ENCODE measurements at places on chromosomes 2 and 18. TPM values are rescaled to one million over a fixed set of nuclear protein-coding genes. Genes with fewer than 3 reads are reported as not detected.

Gene MALL
- polyA plus RNA-seq, result not detected

DNA sequence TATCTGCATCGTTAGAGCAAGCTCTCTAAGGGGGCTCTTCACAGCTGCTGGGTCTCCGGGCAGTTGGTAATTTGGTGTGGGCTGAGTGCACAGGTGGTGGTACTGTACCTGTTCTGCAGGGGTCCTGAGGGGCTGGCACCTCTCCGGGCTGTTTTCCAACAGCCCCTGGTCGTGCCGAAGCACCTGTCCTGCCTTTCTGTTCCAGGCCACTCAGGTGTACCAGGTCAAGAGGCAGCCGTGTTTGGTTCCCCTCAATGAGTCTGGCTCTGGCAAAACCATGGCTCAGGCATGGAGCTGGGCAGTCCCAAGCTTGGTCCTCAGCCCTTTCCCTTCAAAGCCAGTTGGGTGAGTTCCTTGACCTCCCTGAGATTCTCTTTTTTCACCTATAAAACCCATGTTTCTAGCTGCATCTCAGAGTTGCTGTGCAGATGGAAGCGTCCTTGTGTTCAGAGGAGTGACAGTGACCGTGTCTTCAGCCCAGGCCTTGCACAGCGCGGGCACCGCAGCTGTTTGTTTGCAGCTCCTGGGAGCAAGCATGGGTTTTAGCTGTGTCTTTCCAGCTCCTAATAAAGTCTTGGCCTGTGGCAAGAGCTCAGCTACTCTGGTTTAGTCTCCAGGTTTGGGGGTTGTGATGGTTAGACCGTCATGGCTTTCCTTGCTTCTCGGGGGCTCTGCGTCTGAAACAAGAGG lies 110.9 kb downstream of the GLI2 start:
- H3K36me3 ChIP-seq, result peaks cover 7% of the 10 kb centered on the region
- H3K27me3 ChIP-seq, result peaks cover 2% of the 10 kb centered on the region
- no peaks in the 10 kb centered on the region for H3K4me1 ChIP-seq
- no peak for DNase-seq
- no peak overlapping the region for H3K4me3 ChIP-seq

Gene POTEC
- polyA plus RNA-seq, result not detected

Gene IL1F10
- polyA plus RNA-seq, result not detected

GRCh38 chr2:18856765-18857164 lies 267.4 kb upstream of the NT5C1B start:
- H3K4me1 ChIP-seq, result no peaks in the 10 kb centered on the region
- no peak overlapping the region for H3K4me3 ChIP-seq
- H3K27ac ChIP-seq, result no peak overlapping the region
- no peak for DNase-seq

Gene SERPINB13
- not detected for polyA plus RNA-seq

DNA sequence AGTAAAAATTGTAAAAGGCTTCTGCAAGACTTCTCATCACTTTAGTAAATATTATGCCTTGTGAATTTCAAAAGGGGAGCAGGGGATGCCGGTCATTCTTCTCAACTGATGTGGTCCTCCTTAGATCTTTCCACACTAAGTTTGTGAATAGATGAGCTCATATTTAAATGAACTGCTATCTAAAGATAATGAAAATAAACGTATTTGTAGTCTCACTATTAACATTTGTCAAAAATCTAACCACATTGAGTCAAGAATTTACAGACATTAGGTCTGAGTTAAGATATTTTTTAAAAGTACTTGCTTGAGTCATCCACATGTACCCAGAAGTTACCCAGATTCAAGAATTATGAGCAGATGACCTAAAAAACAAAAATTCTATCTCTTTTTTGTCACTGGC lies 6.5 kb downstream of the PRPF40A start:
- DNase-seq, result no peak
- H3K4me3 ChIP-seq, result no peak overlapping the region
- peaks cover 53% of the 10 kb centered on the region for H3K4me1 ChIP-seq
- no peak overlapping the region for H3K27ac ChIP-seq
- H3K27me3 ChIP-seq, result no peaks in the 10 kb centered on the region
- H3K36me3 ChIP-seq, result peaks cover 18% of the 10 kb centered on the region

Gene ACP1
- 385 TPM for polyA plus RNA-seq

- DNase-seq, result no peak
- peaks cover 44% of the 10 kb centered on the region for H3K27me3 ChIP-seq
- no peaks in the 10 kb centered on the region for H3K4me1 ChIP-seq
- H3K36me3 ChIP-seq, result no peaks in the 10 kb centered on the region
Observed at GRCh38 chr2:235238537-235238936, 255.3 kb upstream of the AGAP1 start.

Gene TDRD15
- polyA plus RNA-seq, result 0.07 TPM

DNA sequence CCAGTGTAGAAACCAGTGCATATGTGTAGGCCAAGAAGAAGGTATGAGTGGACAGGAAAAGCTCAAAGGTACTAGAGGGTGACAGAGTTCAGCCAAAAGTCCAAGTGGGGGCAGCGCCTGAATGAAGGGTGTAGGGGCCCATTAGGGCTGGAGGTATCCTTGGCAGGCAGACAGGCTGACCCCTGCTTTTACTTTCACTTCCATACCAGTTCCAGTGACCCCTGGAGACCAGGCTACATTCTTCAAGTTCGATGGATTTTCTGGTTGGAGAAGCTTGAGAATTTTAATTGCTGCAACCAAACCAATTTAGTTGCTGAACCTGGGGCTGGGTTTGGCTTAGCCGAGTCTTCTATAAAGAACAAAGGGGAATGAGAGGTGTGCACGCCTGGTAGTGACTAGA lies 42.3 kb upstream of the MRPL33 start:
- H3K27ac ChIP-seq, result no peak overlapping the region
- H3K4me3 ChIP-seq, result no peak overlapping the region
- no peaks in the 10 kb centered on the region for H3K36me3 ChIP-seq
- H3K4me1 ChIP-seq, result no peaks in the 10 kb centered on the region

DNA sequence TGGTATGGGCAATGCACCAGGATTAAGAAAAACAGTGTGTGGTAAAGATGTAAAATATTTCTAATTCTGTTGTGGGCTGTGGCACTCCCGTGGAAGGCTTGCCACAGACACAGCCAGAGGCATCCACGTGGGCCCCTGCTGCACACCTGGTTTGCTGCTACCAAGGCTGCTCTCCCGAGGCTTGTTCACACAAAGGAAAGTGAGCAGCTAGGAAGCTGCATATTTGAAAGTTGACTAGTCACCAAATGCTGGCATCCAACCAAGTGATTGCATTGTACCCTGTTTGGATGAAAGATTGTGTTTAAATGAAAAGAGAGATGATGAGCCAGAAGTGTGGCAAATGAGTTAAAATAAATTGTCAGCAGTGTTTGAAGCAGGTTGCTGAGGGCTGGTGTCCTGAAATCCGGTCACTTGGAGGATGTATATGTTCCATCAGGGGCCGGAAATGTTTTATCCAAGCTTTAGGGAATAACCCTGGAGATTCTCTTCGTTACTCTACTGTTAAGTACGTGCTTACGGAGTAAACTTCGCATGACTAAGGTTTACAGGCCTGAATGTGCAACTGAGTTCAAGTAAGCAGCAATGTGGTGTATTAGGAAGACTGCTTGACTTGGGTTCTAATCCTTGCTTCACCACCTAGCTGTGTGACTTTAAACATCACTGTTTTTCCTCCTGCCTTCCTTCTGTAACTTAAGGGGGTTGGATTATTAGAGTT lies 86.1 kb downstream of the MSH2 start:
- H3K27ac ChIP-seq, result no peak overlapping the region
- peaks cover 12% of the 10 kb centered on the region for H3K4me1 ChIP-seq
- no peak for DNase-seq
- no peak overlapping the region for H3K4me3 ChIP-seq

GRCh38 chr2:159445307-159445706 lies 158.8 kb upstream of the WDSUB1 start:
- no peak for DNase-seq
- H3K36me3 ChIP-seq, result peaks cover 32% of the 10 kb centered on the region
- H3K27me3 ChIP-seq, result no peaks in the 10 kb centered on the region
- peaks cover 1% of the 10 kb centered on the region for H3K4me1 ChIP-seq

DNA sequence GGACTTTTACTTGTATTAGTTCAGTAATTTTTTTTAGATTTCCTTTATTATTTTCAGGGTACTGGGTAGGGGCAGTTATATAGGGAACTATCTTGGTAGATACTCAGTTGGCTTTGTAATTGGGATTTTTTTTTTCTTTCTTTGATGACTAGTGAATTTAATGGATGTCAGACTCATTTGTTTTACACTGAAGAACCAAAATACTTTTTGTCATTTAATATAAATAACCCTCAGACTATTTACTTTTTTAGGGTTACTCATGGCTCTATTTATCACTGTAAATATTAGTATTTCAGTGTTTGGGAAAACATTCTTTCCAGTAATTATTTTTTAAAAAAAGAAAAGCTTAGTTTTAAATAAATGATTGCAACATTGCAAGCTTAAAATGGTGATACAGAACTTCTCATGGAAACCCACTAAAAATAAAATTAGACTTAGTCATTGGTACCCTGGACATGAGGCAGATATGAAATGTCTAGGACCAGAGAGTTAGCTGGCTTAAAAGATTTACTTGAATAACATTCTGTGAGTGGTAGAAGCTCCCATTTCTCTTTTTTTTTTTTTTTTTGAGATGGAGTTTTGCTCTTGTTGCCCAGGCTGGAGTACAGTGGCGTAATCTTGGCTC lies 74.4 kb upstream of the CYP20A1 start:
- H3K4me1 ChIP-seq, result no peaks in the 10 kb centered on the region
- no peak overlapping the region for H3K27ac ChIP-seq
- no peak overlapping the region for H3K4me3 ChIP-seq

Gene GAD1
- not detected for polyA plus RNA-seq

GRCh38 chr18:31510319-31510718 lies 12.3 kb downstream of the DSG2 start:
- no peak overlapping the region for H3K4me3 ChIP-seq
- no peak for DNase-seq
- H3K4me1 ChIP-seq, result no peaks in the 10 kb centered on the region
- no peaks in the 10 kb centered on the region for H3K27me3 ChIP-seq
- no peak overlapping the region for H3K27ac ChIP-seq
- no peaks in the 10 kb centered on the region for H3K36me3 ChIP-seq

Gene IL1RL2
- polyA plus RNA-seq, result not detected

- H3K36me3 ChIP-seq, result no peaks in the 10 kb centered on the region
- H3K27ac ChIP-seq, result no peak overlapping the region
- no peak for DNase-seq
- H3K4me1 ChIP-seq, result no peaks in the 10 kb centered on the region
- no peak overlapping the region for H3K4me3 ChIP-seq
Observed at GRCh38 chr18:72325307-72325706, 218.8 kb downstream of the CBLN2 start.

- H3K4me1 ChIP-seq, result no peaks in the 10 kb centered on the region
- H3K27ac ChIP-seq, result no peak overlapping the region
- no peaks in the 10 kb centered on the region for H3K36me3 ChIP-seq
- no peak overlapping the region for H3K4me3 ChIP-seq
- H3K27me3 ChIP-seq, result peaks cover 8% of the 10 kb centered on the region
- no peak for DNase-seq
Observed at GRCh38 chr2:152284398-152284797, 50.6 kb upstream of the FMNL2 start.

DNA sequence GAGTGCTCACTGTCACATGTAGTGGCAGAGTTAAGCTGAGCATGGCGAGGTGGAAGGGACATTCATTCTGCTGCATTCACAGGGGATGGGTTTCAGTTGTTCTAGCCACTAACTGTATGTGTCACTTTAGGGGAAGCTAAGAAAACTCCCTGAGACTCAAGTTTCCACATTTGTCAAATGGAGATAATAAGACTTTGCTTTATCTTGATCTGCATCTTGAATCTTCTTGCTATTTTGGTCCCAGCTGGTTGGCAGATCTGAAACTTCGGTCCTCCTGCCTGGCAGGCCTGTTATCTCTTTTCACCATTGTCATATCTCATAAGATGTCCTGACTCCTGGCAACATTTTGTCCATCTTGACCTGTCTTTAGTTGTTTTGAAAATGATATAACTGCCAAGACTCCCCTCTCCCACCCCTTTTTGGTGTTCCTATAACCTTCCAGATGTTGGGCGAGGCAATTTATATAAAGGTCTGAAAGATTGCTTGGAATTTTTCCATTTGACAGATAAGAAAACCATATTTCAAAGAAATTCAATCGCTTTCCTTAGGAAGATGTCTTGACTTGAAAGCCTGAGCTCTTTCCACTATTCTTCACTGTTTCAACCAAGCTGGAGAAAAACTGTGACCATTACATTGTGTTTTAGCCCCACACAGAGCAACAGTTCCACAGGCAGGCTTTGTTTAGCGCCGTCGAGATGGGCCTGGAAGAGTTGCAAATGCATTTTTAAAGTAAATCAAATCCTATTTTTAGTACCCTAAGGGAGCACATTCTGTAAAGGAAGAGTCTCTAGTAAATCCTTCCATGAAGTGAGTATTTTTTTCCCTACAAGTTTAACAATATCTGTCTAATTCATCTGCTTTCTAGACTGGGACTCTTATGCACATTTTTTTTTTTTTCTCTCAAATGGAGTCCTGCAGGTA lies 33.4 kb downstream of the MYCN start:
- no peak overlapping the region for H3K4me3 ChIP-seq
- no peaks in the 10 kb centered on the region for H3K4me1 ChIP-seq
- peaks cover 5% of the 10 kb centered on the region for H3K27me3 ChIP-seq
- H3K36me3 ChIP-seq, result no peaks in the 10 kb centered on the region
- H3K27ac ChIP-seq, result no peak overlapping the region
- DNase-seq, result no peak

Gene ARHGAP25
- 84.7 TPM for polyA plus RNA-seq

DNA sequence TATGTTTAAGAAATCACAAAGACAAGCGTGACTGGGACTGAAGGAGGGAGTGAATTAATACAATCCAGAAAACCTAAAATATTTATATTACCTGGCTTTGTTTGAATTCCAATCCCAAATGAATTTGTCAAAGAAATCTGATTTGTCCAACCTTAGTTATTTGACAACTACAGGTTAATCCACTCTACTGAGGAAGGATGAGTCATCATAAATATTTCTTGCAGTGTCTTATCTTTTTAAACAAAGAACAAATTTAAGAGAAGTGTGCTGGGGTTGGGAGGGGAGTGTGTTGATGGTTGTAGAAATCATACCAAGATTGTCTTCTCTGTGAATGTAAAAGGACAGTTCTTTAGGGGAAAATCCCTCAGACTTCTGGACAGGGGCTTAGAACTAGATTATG lies 1106.3 kb upstream of the SLC39A10 start:
- H3K4me3 ChIP-seq, result no peak overlapping the region
- H3K27me3 ChIP-seq, result no peaks in the 10 kb centered on the region
- no peaks in the 10 kb centered on the region for H3K36me3 ChIP-seq
- H3K4me1 ChIP-seq, result no peaks in the 10 kb centered on the region
- no peak for DNase-seq

GRCh38 chr2:147937744-147938349 lies 82.7 kb downstream of the ORC4 start:
- H3K4me3 ChIP-seq, result no peak overlapping the region
- peak; percentile 7 for DNase-seq
- no peaks in the 10 kb centered on the region for H3K4me1 ChIP-seq

Gene CNNM4
- polyA plus RNA-seq, result 6.3 TPM

DNA sequence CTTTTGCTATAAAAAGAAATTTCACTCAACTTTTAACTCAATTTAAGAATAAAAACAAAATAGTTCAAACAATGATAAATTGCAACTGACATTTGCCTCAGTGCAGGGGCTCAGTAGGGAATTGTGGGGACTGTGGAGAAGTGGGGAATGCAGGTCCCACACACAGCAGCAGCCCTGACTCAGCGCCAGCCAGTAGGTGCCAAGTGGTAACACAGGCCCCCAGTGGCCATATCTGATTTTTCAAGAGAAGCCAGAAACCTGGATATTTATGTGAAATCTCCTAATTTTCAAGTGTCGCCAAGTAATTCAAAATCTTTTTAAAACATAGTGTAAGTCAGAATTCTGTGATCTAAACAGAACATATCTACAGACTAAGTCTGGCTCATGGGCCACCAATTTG lies 186.3 kb downstream of the EN1 start:
- H3K27ac ChIP-seq, result no peak overlapping the region
- H3K4me1 ChIP-seq, result no peaks in the 10 kb centered on the region
- no peak for DNase-seq
- H3K4me3 ChIP-seq, result no peak overlapping the region
- no peaks in the 10 kb centered on the region for H3K36me3 ChIP-seq
